Activated T-helper 1 cell treated with anti-CD3 and anti-CD28 coated beads, Interleukin-2, amount 50 U/mL, for 16 hours (primary cell): ENCODE measurements at places on chromosomes 12 and 14.

- no peak for DNase-seq
Measured at GRCh38 chr12:40292788-40293429, 68.1 kb downstream of the LRRK2 start.

DNA sequence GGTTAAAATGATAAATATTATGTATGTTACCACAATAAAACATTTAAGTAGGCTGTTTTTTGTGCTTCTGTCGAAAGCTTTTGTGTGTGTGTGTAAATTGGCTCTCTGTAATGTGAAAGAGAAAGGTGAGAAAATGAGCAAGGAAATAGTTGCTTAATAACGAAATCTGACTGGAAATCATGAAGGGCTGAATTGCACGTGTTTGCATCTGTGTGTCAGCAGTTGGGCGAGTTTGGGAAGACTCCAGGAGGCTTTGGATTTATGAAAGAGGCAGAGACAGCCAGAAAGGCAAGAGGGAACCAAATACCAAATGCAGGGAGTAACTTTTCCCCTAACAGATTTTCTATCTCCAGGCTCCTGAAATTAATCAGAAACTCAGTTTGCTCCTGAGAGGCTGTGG is 47.2 kb upstream of the PLEKHG3 start:
- DNase-seq, result no peak

GRCh38 chr12:130827432-130827831 is 11.6 kb downstream of the STX2 start:
- DNase-seq, result no peak

GRCh38 chr12:2101771-2102170 is 49.0 kb downstream of the CACNA1C start:
- DNase-seq, result no peak

GRCh38 chr12:58544281-58544680 is 376.0 kb downstream of the LRIG3 start:
- no peak for DNase-seq
